ENCODE measurements at places on chromosomes 6 and 20.

- DNase-seq: no peak
These were observed 72.9 kb downstream of the SGK1 start for GRCh38 chr6:134245041-134245440.

DNA sequence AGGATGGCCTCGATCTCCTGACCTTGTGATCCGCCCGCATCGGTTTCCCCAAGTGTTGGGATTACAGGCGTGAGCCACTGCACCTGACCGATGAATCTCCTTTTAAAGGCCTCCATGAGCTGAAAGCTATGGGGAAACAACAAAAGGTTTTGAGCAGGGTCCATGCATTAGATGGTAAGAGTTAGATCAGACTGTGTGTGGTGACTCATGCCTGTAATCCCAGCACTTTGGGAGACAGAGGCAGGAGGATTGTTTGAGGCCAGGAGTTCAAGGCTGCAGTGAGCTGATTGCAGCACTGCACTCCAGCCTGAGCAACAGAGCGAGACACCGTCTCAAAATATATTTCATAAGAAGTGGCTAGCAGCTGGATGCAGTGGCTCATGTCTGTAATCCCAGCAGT is 41.0 kb upstream of the BCLAF1 start:
- DNase-seq: no peak

DNA sequence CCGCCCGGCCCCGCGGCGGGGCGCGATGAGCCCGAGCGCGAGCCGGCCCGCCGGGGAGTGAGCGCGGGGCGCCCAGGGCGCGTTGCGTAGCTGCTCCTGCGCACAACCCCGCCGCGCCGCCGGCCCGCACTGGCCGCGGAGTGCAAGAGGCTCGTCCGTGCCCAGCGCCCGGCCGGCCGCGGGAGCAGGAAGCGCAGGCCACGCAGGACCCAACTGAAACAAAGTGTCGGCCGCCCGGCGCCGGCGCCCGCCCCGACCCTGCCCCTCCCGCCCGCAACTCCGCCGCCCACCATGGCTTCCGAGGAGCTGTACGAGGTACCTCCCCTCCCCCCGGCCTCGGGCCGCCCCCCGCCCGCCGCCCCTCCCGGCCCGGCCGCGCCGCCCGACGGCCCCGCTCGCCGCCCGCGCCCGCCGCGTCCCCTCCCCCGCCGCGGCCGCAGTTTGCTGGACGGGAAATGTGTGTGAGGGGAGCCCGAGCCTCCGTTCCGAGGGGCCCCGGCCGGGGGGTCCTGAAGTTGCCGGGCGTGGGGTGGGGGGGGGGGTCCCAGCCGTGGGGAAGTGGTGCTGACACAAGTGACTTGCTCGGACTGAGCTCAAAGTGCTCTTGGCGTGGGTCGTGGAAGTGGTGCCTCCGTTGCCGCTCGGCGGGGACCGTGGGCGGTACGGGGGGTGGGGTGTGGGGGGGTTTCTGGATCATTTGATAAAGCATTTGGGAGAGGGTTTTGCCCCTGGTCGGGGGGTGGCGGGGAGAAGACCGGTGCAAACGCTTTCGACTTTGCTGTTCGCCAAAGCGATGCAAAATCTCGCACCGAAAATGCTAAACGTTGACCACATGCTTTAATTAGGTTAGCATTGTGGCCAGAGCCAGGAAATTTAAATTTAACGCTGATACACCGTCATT is 539 bp downstream of the CDYL start:
- peak; percentile 47 for DNase-seq

GRCh38 chr20:21303872-21304586 is 898 bp downstream of the XRN2 start:
- no peak for DNase-seq

GRCh38 chr6:36904114-36904513 is 18.4 kb downstream of the C6orf89 start:
- DNase-seq: no peak

DNA sequence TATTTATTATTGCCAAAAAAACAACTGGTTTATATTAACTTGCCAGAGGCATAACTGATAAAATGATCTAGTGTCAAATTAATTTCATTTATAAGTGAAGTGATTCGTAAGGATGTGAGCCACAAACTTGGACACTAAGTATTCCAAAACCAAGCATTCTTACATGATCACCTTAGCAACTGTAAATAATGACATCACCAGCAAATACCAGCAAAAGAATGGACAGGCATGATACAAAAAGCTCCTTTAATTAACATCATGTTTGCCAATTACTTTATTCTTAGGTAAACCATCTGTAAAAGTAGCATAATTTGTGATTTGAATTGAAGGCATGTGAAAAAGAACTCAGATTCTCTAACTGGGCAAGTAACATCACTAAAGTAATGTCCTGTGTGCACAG is 17.2 kb upstream of the FNDC1 start:
- DNase-seq: no peak

- no peak for DNase-seq
These were observed 168.4 kb upstream of the UST start for GRCh38 chr6:148578489-148578814.

- DNase-seq: peak; percentile 86
These were observed at the start of gene DDR1 for GRCh38 chr6:30883685-30884520. Gene DDR1 (plus strand): TSS chr6:30884519. CDS start chr6:30888730, 4,211 bp downstream.

Measured in colonic mucosa (tissue), 4 donors.